ENCODE measurements at places on chromosomes 16 and 17.
A peak's percentile ranks its signal among the peaks of the same experiment; 100 is the strongest.

DNA sequence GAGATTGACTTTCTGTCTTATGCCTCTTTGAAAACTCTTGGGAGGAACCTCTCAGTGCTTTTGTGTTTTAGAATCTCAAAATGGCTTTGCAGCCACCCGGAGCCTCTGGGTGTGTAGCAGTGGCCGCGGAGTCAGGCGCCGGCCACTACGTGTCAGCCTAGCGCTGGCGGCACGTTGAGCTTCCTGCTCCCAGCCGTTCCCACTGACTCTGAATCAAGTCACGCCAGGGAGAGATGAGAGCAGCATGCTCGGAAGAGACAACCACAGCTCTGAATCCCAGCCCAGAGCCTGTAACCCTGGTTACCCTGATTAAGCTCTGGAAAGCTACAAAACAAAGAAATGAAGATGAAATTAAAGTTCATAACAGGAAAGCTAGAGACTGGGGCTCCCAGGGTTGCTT, 97.4 kb upstream of the CACNG5 start:
- DNase-seq: no peak

- DNase-seq: no peak
Measured at GRCh38 chr17:30543456-30543855, 66.2 kb downstream of the GOSR1 start.

GRCh38 chr16:88816736-88817535, 5.2 kb upstream of the APRT start:
- DNase-seq: no peak

- peak; percentile 95 for DNase-seq
Measured at GRCh38 chr17:72175787-72176515, 55.1 kb downstream of the SOX9 start.

DNA sequence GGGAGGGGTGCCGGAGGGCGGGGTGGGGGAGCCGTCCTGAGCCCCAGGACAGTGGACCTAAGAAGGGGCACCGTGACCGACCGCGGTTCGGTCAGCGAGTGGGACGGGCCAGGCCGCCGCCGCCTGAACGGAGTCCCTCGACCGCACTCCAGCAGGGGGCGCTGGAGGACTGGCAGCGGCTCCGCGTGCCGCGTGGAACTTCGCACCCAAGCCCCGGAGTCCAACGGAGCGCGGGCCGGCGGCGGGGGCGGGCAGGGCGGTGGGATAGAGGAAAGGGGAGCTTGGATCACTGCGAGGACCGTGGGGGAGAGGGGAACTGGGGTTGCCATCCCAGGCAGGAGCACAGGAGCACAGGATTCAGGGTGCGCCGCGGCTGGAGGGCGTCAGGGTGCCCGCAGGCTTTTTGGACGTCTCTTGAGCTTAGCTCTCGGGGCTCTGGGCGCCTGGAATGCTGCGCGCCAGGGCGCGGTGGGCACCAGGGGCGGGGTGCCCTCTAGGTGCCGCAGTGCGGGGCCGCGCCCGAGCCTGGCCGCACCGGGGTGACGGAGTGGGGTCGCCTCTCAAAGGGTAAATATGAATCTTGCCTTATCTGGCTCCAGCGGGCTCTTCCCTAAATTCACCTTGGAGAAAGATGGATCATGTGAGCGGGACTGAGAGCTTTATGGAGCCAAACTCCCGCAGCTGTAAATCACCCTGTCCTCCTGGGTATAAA, 379 bp upstream of the OTOP2 start:
- DNase-seq: peak; percentile 13

DNA sequence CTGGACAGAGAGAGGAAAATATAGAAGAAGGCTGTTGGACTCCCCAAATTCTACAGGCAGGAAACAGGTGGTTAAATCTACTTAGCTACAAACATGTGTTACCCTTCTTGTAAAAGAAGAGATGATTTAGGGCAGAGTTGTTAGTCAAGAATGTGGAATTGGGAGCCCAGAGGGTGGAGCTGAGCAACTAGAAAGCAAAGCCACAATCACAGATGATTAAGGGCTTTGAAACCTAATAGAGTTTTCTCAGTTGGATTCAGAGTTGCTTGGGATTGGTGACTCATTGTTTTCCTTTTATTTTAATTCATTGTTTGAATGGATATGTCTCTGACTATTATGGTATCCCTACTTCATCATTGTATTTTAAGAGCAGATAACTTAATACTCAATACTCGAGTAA, 6.2 kb downstream of the ACSM5 start:
- DNase-seq: peak; percentile 87

GRCh38 chr16:2147981-2148671, at the start of gene RAB26:
Gene RAB26 (plus strand): TSS chr16:2148625. CDS start chr16:2148784, 159 bp downstream.
- peak; percentile 45 for DNase-seq

DNA sequence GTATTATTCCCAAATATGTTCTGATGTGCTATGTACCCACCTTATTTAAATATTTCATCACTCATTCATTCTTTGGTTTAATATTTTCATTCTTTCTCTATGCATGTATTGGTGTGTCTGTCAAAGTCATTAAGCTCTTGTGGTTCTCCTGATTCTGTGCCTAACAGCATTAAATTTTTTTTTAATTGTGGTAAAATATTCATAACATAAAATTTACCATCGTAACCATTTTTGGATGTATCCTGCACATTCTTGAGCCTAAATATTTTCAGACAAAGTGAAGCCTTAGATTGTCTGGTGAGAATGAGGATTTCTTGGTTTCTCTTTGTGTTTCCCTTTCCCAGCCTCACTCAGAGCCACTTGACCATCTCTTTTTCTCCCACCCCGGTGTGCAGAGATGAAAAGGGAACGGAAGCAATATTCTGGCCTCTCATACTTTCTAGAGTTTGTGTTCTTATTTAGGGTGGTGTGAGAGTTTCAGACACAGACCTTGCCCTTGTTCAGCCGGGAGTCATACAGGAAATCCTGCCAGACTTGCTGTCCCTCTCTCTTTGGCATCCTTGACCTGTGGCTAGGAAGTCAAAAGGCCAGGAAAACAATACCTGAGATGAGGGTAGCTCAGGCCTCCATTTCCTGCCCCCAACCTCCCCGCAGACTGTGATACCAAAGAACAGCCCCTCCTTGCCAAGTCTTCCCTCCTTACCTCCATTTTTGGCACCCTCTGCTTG, 4.9 kb downstream of the CCL5 start:
- DNase-seq: no peak

DNA sequence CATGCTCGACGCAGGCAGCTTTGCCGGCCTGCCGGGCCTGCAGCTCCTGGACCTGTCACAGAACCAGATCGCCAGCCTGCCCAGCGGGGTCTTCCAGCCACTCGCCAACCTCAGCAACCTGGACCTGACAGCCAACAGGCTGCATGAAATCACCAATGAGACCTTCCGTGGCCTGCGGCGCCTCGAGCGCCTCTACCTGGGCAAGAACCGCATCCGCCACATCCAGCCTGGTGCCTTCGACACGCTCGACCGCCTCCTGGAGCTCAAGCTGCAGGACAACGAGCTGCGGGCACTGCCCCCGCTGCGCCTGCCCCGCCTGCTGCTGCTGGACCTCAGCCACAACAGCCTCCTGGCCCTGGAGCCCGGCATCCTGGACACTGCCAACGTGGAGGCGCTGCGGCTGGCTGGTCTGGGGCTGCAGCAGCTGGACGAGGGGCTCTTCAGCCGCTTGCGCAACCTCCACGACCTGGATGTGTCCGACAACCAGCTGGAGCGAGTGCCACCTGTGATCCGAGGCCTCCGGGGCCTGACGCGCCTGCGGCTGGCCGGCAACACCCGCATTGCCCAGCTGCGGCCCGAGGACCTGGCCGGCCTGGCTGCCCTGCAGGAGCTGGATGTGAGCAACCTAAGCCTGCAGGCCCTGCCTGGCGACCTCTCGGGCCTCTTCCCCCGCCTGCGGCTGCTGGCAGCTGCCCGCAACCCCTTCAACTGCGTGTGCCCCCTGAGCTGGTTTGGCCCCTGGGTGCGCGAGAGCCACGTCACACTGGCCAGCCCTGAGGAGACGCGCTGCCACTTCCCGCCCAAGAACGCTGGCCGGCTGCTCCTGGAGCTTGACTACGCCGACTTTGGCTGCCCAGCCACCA, 9.7 kb downstream of the VASN start:
- DNase-seq: no peak

GRCh38 chr16:85062323-85062722, 34.7 kb downstream of the KIAA0513 start:
- no peak for DNase-seq

- no peak for DNase-seq
Measured at GRCh38 chr17:72233986-72234385, 113.2 kb downstream of the SOX9 start.

DNA sequence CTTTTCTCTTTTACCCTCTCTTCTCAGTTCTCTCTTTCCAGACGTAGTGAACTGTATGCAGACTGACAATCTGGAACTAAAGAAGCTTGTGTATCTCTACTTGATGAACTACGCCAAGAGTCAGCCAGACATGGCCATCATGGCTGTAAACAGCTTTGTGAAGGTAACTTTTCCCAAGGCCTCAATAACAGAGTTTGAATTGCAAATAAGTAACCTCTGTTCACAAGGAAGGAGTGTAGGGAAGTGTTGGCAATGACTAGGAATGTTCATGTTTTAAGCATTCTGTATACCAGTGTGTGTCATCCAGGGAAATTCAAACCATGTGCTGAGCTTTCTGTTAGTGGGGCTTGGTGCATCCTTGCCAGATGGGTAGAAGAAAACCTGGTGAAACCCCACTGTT, 18.6 kb downstream of the AP2B1 start:
- no peak for DNase-seq

DNA sequence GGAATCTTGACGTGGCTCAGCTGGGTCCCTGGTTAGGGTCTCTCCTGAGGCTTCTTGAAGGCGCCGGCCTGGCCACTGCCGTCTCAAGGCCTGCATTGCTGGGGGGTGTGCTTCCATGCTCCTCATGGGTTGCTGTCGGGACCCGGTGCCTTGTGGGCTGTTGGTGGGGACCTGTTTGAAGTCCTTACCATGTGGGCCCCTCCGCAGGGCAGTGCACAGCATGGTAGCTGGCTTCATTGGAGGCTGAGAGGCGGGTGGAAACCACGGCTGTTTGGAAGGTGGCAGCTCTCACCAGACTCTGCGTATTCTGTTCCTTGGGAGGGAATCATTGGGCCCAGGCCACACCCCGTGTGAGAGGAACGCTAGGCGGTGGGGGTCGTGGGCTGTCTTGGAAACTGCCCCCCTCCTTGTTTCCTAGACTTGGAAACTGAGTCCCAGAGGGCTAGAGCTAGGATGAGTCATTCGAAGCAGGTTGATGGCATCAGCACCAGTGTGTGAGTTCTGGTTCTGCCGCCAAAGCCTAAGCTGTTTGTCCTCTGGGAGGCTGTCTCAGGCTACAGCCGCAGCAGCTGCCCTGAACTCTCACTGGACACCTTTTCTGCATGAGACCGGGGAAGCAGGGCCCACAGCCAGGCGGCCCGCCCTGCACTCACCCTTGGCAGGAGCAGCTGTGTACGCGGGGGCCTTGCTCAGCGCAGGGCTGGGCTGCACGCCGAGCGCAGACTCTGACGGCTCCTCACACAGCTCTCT, 35.2 kb downstream of the ZNF750 start:
- peak; percentile 53 for DNase-seq

GRCh38 chr17:79126139-79126538, 51.5 kb downstream of the ENGASE start:
- DNase-seq: no peak

DNA sequence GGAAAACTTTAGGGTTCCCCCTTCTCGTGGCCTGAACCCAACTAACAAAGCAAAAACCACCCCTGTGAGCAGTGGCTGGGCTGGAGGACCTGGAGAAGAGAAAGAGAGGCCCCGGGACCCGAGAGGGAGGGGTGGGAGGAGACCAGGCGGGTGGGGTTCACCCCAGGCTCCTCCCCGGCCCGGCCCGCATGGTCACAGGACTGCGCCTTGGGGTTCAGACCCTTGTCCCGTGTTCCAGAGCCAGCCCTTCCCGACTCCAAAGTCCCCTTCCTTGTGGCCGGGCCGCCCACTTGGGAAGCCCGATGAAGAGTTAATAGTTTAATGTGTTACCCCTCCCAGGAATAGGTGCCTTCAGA, 852 bp downstream of the MARVELD3 start:
- DNase-seq: no peak

- no peak for DNase-seq
Measured at GRCh38 chr17:38326996-38327792, 16.6 kb downstream of the GPR179 start.

GRCh38 chr17:73160980-73161630, 3.7 kb upstream of the SSTR2 start:
- DNase-seq: no peak

GRCh38 chr17:40099619-40100418, 570 bp downstream of the NR1D1 start:
- no peak for DNase-seq

DNA sequence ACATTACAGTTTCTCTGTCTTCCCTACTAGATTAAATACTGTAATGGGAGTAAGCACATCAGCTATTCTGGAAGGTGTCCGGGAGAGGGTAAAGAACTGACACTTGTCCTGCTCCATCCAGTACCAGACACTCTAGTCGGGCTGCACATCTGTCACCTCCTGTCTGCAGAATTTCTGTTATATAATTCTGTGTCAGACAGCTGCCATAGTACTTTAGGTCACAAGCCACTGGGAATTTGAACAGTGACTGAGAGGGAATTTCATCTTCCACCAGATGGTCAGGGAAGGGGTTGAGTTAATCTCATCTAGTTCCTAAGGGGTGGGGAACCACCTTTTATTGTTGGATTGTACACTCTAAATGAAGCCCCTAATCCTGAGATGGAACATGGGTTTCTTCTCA, 58.6 kb upstream of the NUDT7 start:
- DNase-seq: no peak

DNA sequence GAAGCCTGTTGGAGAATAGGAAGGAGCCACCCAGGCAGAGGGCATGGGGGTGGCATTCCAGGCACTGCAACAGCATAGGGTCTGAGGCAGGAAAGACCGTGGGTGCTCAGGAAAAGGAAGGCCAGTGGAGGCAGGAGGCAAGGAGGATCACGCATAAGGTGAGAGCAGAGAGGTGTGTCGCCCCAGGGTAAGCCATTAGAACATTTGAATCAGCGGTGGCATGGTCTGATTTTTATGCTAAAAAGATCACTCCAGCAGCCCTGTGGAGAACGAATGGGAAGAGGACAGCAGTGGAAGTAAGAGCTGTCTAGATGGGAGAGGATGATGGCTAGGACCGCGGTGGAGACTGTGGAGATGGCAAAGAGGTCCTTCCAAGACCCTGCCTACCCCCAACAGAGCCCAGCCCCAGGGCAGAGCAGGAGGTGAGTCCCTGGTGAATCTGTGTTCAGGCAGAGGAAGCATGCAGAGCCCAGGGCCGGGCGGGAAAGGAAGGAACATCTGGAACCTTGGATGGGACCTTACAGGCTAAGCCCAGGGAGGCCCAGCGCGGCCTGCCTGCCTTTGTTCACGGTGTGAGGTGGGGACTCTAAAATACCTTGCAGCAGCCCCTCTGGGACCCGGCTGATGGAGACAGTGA, 7.8 kb downstream of the LPO start:
- DNase-seq: no peak

Measured in LHCN-M2 (cell line).